ENCODE measurements at places on chromosomes 3 and 15.

DNA sequence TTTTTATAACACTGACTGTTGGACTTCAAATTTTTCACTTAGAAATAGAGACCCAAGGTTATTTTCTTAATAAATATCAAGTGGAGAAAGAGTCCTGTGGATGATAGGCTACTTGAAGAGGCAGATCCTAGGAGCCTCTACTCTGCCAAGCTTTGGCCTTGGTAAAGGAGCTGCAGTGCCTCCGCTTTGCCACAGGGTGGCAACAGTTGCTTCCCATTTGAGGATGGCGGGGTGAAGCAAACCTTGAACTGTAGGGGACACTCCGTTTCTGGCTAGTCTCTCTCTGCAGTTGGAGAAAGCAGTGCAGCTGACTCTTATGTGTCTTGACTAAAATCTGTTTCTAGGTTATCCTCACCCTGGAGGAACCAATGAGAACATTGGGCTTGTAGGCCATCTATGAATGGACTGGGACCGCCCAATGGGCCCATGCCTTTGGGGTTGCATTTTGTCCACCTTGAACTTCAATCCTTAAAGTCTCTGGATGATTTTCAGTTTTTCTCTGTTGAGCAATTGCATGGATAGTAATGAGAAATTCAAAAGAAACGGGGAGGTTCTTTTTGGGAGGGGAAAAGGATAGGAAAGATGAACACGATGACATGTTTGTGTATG is 9.8 kb downstream of the SCG5 start:
- DNase-seq = no peak

- DNase-seq = no peak
These were observed 61.1 kb downstream of the FNDC3B start for GRCh38 chr3:172100482-172100881.

- DNase-seq = no peak
These were observed 35.2 kb downstream of the HMCES start for GRCh38 chr3:129313665-129314385.

DNA sequence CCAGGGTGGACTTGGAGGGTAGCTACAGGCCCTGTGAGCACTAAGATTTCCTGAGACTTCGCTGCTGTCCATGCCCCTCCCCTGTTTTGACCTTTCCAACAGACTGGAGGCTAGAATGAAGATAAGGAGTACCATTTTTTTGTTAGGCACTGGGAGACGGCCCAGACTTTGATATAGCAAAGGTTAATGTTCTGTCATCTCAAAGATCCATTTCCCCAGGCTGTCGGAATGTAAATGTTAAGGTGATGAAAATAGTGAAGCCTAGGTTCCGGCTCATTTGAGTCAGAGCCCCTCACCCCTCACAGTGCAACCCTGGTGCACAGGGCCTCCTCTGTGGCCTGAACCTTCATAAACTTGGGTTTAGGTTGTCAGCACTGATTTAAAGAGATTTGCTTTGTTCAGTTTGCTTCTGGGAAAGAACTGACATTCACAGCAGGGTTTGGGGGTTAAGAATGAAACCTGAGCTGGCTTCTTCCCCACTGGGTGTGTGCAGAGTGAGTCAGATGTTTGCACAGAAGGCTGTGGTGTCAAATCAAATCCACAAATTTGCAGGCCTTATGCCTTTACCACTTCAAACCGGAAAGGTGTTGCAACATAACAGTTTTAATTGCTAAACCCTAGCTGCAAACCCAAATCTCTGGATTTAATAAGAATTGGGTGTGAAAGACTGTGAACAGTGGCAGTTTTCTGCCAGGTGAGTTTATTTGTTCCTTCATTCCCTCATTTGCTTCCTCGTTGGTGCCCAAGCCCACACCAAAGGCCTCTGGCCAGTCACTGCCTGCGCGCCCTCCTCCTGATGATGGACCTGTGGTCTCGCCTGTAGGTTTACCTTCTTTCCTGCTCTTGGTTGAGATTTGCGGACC is 20.6 kb upstream of the KCTD6 start:
- no peak for DNase-seq

DNA sequence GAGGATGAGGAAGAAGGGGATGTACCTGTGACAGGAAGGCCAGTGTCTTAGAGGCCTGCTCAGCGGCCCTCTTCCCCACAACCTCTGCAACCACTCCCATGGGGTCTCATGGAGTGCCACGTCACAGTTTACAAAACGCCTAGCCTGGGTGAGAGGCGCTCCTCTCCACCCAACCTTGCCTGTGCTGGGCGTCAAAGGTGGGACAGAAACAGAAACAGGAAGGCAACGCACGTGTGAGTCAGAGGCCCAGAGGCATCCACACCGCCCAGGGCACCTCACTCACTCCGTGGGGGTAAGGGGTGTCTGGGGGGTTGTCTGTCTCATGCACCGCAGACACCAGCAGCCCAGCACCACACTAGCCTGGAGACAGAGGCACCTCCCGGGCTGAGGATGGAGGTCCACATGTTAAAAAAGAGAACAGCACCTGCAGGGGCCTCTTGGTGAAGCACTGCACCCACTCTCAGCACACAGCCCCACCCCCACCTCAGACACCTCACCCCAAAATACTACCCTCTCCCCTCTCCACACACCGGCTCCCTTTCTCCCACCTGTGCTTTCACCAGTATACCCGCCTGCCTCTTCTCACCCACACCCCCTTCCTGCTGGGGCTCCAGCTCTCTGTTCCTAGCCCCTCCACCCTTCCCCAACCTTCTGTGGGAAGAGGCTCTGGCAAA is 4.7 kb upstream of the CALML4 start:
- DNase-seq = peak; percentile 56

DNA sequence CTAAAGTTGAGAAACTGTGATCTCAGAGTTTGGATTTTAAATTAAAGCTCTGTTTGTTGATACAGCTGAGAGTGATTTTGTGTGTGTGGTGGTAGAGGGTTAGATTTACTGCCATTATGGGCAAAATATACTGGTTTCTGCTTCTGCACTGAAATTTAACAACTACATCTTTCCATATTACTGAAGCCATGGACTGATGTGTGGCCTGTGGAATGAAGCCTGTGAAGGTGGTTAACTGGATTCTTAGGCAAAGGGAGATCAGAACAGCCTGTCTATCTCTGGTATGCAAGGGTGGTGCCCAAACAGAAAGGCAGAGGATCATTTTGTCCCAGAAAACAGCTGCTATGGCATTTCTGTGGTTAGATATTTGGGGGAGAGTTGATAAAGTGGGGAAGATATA is 297.3 kb upstream of the THBS1 start:
- no peak for DNase-seq

DNA sequence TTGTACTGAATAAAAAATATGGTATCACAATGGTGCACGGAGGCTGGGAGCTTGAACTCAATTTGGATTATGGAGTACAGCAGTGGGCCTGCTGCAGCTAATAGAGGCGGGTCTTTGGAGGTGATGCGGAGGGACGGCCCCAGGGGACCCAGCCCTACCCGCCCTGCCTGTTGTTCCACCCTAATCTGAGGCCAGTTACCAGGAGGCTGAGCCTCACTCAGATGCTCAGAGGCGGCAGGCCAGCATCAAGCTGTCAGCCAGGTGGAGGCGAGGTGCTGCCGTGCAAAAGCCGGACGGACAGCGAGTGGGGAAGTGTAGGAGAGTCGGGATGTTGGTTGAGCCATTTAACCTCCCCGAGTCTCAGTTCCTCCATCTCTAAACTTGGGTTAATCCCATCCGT is 218.5 kb upstream of the RGMA start:
- no peak for DNase-seq

DNA sequence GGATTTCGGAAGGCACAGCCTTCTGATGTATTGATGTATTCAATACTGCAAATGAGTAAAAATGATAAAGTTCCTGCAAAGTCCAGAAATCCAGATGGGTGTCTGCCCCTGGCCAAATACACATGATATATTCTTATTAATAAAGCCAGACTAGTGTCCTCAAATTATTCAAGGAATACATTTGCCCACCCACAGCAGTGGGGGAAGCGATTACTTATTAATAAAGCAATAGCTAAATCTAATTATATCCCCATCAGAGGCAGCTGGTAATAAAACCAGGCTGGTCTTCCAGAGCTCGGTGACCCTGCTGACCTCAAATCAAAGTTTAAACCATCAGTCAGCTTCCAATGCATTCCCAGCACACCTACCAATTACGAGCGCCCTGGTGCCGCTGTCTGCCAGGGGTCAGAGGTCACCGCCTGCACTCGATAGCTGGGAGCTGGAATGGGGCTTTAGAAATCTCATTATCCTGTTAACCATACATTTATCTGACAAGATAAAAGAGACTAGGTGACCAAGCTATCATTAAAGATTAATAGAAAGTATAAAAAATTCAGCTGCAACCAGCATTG is 330.3 kb downstream of the UACA start:
- peak; percentile 25 for DNase-seq

- DNase-seq = peak; percentile 86
These were observed 120.0 kb upstream of the CTDSPL start for GRCh38 chr3:37741644-37742043.

- DNase-seq = no peak
These were observed 1534.6 kb downstream of the SI start for GRCh38 chr3:163543662-163544061.

GRCh38 chr15:73872346-73872745 is 1.0 kb upstream of the TBC1D21 start:
- no peak for DNase-seq

GRCh38 chr3:52516509-52517195 is 17.0 kb downstream of the NT5DC2 start:
- no peak for DNase-seq

- DNase-seq = no peak
These were observed 111.7 kb downstream of the DNAJB8 start for GRCh38 chr3:128354788-128355542.

Data from tibial artery (tissue), 4 donors.